ENCODE measurements at places on chromosomes 4 and X. TPM values are rescaled to one million over a fixed set of nuclear protein-coding genes. Genes with fewer than 3 reads are reported as not detected.

- H3K4me1 ChIP-seq, result peaks cover 14% of the 10 kb centered on the region
- peak; percentile 50 for DNase-seq
- H3K36me3 ChIP-seq, result peaks cover 9% of the 10 kb centered on the region
- H3K4me3 ChIP-seq, result peak overlapping the region; percentile 57
Measured at GRCh38 chr4:186204103-186204559, 12.8 kb downstream of the CYP4V2 start.

DNA sequence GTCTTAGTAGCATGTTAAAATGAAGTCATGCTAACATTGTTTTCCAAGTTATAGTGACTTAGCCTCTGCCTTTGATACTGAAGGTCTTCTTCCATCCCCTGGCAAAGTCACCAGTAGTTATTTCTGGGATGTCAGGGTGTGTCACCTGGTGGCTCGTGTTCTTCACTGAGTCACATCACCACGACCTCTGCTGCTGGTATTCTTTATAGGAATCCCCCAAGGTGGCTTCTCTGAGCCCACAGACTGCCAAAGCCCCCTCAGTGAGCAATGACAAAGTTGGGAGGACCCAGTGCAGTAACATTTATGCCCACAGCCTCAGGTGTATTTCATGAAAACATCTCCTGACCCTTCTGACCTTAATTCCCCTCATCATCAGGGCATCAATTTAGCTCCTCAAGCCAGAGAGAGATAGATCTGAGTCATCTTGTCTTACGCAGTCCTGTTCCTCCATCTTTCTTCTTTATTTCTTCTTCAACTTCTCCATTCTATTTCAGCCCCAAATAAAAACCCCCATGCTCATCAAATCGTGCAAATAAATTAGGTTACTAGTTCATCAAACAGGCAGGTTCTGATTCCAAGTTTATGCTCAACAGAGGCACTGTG, 29.3 kb upstream of the GPRIN3 start:
- no peaks in the 10 kb centered on the region for H3K36me3 ChIP-seq
- peaks cover 6% of the 10 kb centered on the region for H3K27me3 ChIP-seq
- H3K27ac ChIP-seq, result peak overlapping the region; percentile 64
- H3K4me3 ChIP-seq, result no peak overlapping the region

GRCh38 chr4:100177855-100178254, 12.4 kb downstream of the DDIT4L start:
- no peak for DNase-seq
- peaks cover 2% of the 10 kb centered on the region for H3K27me3 ChIP-seq
- H3K36me3 ChIP-seq, result no peaks in the 10 kb centered on the region
- H3K4me1 ChIP-seq, result no peaks in the 10 kb centered on the region

DNA sequence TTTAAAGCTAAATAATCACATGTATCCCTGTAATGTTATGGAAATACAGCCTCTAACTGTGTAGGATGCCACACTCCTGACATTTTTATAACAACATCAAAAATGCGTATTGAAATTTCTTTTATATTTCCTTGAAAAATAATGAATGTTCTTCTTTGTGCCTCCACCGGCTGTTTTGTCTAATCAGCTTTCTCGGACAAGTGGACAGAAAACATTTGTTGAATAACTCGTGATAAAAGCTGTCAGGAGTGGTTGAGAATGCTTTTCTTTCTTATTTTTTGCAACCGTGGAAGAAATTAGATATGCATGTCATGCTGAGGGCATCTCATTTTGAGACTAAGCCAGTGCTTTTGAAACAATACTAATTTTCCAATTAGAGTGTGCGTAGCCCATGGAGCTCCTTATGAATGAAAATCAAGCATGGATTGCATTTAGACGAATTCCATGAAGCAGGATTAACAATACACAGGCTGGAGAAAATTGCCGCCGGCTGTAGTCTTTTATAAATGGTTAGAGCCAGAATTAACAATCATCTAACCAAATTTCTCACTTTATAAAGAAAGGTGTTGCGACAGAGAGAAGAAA, 614.5 kb upstream of the LCORL start:
- no peaks in the 10 kb centered on the region for H3K27me3 ChIP-seq
- H3K4me1 ChIP-seq, result no peaks in the 10 kb centered on the region
- no peaks in the 10 kb centered on the region for H3K36me3 ChIP-seq
- no peak overlapping the region for H3K27ac ChIP-seq
- H3K4me3 ChIP-seq, result no peak overlapping the region

- H3K27ac ChIP-seq, result no peak overlapping the region
- H3K27me3 ChIP-seq, result peaks cover 12% of the 10 kb centered on the region
- DNase-seq, result no peak
- no peak overlapping the region for H3K4me3 ChIP-seq
- H3K4me1 ChIP-seq, result no peaks in the 10 kb centered on the region
- H3K36me3 ChIP-seq, result no peaks in the 10 kb centered on the region
Measured at GRCh38 chrX:149453030-149453429, 52.1 kb downstream of the IDS start.

DNA sequence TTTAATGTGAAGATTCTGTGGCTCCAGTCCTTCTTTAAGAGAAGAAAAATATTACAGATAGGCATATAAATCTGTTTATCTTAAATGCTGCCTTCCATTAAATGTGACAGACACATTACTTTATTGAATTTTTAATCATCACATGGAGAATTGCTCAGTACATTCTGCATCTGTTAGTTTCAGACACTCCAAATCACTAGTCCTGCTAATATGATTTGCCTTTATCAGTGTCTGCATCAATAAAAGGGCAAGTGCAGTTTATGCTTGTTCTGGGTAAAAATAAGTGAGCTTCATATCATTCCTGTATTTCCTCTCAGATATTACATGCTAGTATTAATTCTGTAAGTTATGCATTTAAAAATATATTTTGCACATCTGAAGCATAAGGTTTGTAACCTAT, 666.4 kb downstream of the TECRL start:
- H3K4me3 ChIP-seq, result no peak overlapping the region
- no peaks in the 10 kb centered on the region for H3K36me3 ChIP-seq
- no peak for DNase-seq
- no peaks in the 10 kb centered on the region for H3K27me3 ChIP-seq
- H3K27ac ChIP-seq, result no peak overlapping the region

DNA sequence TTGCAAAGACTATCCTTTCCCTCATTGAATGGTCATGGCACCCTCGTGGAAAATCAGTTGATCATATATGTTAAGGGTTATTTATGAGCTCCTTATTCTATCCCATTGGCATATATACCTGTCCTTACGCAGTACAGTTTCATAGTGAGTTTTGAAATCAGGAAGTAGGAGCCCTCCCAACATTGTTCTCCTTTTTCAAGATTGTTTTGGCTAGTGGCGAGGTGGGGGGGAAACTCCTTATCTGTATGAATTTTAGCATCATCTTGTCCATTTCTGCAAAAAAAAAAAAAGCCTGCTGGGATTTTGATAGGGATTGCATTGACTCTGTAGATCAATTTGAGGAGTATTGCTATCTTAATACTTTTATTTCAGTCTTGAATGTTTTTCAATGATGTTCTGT, 2.5 kb upstream of the USP9X start:
- H3K36me3 ChIP-seq, result peaks cover 2% of the 10 kb centered on the region
- H3K4me1 ChIP-seq, result peaks cover 11% of the 10 kb centered on the region

- H3K4me3 ChIP-seq, result no peak overlapping the region
- no peaks in the 10 kb centered on the region for H3K27me3 ChIP-seq
- H3K4me1 ChIP-seq, result peaks cover 3% of the 10 kb centered on the region
- no peak for DNase-seq
- peaks cover 11% of the 10 kb centered on the region for H3K36me3 ChIP-seq
- no peak overlapping the region for H3K27ac ChIP-seq
Measured at GRCh38 chr4:128907981-128908380, 98.5 kb downstream of the JADE1 start.

- no peaks in the 10 kb centered on the region for H3K36me3 ChIP-seq
- no peak overlapping the region for H3K4me3 ChIP-seq
- H3K27ac ChIP-seq, result no peak overlapping the region
- H3K27me3 ChIP-seq, result no peaks in the 10 kb centered on the region
Measured at GRCh38 chr4:155071962-155072361, 136.5 kb upstream of the NPY2R start.

DNA sequence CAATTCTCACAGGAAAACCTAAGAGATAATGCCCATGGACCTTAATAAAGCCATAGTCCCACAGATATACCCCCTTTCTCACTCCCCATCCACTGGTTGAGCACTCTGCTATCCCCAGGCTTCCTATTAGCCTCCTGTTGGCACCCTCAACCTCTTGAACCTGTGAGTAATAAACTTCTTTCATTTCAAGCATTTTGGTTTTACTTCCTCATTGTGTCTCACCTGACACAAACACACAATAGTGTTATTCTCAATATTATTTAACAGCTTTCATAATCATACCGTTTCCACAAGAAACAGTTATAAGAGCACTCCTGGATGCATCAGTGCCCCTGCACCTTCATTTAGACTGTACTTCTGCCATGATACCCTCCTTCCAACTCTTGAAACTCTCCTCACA, 56.8 kb downstream of the TRPC5 start:
- H3K4me1 ChIP-seq, result no peaks in the 10 kb centered on the region
- no peaks in the 10 kb centered on the region for H3K36me3 ChIP-seq
- H3K27ac ChIP-seq, result no peak overlapping the region

DNA sequence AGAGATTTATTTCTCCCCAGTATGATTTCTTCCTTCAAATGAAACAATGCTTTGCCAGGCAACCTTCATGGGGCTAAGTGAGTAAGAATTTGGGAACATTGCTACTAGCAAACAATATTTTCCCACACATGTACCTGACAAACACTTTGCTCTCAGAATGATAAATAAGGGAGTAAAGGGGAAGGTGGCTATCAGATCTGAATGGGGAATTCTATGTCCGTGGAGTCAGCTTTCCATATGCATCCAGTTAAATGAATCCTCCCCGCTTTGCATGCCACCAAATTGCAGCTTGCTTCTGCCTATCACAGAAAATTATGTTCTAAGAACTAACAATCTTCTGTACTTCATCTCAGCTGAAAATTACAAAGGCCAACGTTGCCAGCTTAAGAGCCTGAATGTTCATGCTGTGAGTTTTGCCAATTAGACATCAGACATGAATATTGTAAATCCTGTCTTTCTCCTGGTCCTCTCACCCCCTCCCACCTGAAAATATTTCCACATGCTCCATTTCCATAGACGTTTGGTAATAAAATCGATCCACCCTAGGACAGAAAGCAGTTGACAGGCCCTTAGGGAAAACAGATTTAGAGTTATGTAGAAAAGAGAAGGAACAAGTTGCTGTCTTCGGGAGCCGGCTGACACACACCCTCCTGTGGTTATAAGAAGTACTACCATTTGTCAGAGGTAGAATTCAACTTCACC, 6.3 kb downstream of the MEPE start:
- H3K27me3 ChIP-seq, result peaks cover 33% of the 10 kb centered on the region
- H3K36me3 ChIP-seq, result no peaks in the 10 kb centered on the region
- H3K4me1 ChIP-seq, result no peaks in the 10 kb centered on the region
- H3K27ac ChIP-seq, result no peak overlapping the region
- DNase-seq, result no peak
- H3K4me3 ChIP-seq, result no peak overlapping the region

GRCh38 chr4:58453956-58454355, 1343.8 kb upstream of the IGFBP7 start:
- no peak overlapping the region for H3K27ac ChIP-seq
- H3K4me3 ChIP-seq, result no peak overlapping the region
- H3K4me1 ChIP-seq, result no peaks in the 10 kb centered on the region
- H3K27me3 ChIP-seq, result no peaks in the 10 kb centered on the region
- DNase-seq, result no peak

Gene PDCL2
- total RNA-seq, result not detected

GRCh38 chr4:102734591-102735385, 26.0 kb downstream of the MANBA start:
- H3K36me3 ChIP-seq, result peaks cover 24% of the 10 kb centered on the region
- DNase-seq, result peak; percentile 24
- H3K4me1 ChIP-seq, result peaks cover 21% of the 10 kb centered on the region

DNA sequence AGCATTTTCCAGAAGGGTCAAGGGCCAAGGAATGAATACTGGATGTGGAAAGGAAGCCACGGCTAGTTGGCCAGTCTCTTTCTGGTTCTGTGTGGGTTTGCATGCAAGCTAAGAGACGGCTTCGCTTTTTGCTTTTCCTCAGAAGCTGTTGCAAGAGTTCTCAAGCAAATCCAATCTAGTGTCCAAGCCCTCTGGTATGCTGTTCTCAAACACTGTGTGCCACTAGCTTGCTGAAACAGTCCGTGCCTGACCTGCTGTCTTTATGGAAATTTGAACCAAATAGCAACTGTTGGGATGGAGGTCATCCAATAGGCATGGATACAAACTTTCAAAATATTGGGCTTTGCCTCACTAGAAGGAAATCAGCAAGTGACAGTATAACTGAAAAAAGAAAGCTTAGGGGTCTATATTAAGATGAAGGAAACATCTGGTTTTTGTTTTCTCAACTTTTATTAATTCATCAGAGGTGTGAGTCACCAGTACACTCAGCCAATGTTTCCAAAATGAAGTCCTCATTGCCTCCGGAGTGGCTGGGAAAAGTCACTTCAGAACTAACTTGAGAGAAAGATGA, 70.5 kb downstream of the SLC9A6 start:
- no peak overlapping the region for H3K4me3 ChIP-seq
- no peaks in the 10 kb centered on the region for H3K36me3 ChIP-seq
- peaks cover 20% of the 10 kb centered on the region for H3K4me1 ChIP-seq

Gene PPARGC1A
- total RNA-seq, result not detected

DNA sequence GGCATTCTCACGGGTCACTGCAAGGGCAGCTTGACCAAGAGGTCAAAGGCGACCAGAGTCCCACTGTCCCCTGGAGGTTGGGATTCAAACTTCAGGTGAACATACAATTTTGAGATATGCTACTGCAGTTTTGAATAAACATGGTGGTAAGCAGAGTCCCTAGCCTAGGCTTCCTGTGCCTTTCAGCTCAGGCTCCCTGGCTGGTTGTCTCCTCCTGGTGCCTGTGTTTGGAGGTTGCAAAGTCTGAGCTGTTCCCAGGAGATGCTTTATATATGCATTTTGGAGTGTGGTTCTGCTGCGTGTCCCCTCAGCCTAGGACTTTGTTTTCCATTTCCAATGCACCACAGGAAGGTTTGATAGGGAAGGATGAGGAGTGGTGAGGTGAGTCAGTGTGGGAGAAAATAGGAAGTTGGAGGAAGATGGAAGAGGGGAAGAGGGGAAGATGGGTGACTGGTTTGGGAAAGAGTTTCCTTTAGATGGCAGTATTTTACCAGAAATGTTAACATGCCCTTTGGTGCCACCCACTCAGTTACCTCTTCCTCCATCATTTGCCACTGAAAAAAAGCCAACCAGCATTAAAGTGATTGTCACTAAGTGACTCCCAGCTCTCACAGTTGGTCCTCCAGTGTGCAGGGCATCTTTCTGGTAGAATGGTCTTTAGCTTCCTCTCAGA, 211.7 kb upstream of the AGTR2 start:
- no peak overlapping the region for H3K4me3 ChIP-seq
- DNase-seq, result no peak
- H3K27me3 ChIP-seq, result no peaks in the 10 kb centered on the region
- H3K27ac ChIP-seq, result no peak overlapping the region

Gene SPACA5
- 0.32 TPM for total RNA-seq

GRCh38 chr4:110676241-110676640, 53.4 kb upstream of the PITX2 start:
- no peak for DNase-seq
- no peak overlapping the region for H3K4me3 ChIP-seq
- H3K27ac ChIP-seq, result no peak overlapping the region
- no peaks in the 10 kb centered on the region for H3K4me1 ChIP-seq

Measured in activated CD4-positive, alpha-beta T cell treated with anti-CD3 and anti-CD28 coated beads, Interleukin-2, amount 10 ng/mL, durations not matched to agents 7 days and 5 days (primary cell).